Suppressor macrophage (primary cell): ENCODE measurements at places on chromosomes 5 and 9.
A peak's percentile ranks its signal among the peaks of the same experiment; 100 is the strongest.

- DNase-seq = no peak
Measured at GRCh38 chr9:134461426-134461982, 135.2 kb downstream of the RXRA start.

- no peak for DNase-seq
Measured at GRCh38 chr9:127959841-127960409, 20.9 kb downstream of the EEIG1 start.

- DNase-seq = no peak
Measured at GRCh38 chr5:39502704-39503103, 77.9 kb upstream of the DAB2 start.

GRCh38 chr5:156409834-156410233 is 82.9 kb downstream of the SGCD start:
- no peak for DNase-seq

- DNase-seq = no peak
Measured at GRCh38 chr5:36217567-36217966, 24.2 kb downstream of the NADK2 start.

- DNase-seq = no peak
Measured at GRCh38 chr9:135180586-135180985, 93.1 kb downstream of the OLFM1 start.

DNA sequence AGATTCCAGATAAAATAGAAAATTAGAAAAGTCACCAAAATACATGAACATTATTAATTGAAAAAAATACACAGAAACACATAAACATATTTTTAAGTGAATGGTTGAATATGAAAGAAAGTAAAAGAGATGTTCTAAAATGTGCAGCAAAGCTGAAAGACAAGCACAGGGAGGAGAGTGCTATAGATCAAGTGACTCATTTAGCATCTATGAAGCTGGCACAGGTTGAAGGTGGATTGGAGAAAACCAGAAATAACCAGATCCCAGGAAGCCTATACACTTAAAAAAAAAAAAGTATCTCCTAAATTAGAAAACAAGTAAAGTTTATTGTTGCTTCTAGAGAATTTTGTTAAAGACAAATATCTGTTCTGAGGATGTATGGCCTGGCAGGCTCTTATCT is 338.9 kb downstream of the CDH12 start:
- no peak for DNase-seq

DNA sequence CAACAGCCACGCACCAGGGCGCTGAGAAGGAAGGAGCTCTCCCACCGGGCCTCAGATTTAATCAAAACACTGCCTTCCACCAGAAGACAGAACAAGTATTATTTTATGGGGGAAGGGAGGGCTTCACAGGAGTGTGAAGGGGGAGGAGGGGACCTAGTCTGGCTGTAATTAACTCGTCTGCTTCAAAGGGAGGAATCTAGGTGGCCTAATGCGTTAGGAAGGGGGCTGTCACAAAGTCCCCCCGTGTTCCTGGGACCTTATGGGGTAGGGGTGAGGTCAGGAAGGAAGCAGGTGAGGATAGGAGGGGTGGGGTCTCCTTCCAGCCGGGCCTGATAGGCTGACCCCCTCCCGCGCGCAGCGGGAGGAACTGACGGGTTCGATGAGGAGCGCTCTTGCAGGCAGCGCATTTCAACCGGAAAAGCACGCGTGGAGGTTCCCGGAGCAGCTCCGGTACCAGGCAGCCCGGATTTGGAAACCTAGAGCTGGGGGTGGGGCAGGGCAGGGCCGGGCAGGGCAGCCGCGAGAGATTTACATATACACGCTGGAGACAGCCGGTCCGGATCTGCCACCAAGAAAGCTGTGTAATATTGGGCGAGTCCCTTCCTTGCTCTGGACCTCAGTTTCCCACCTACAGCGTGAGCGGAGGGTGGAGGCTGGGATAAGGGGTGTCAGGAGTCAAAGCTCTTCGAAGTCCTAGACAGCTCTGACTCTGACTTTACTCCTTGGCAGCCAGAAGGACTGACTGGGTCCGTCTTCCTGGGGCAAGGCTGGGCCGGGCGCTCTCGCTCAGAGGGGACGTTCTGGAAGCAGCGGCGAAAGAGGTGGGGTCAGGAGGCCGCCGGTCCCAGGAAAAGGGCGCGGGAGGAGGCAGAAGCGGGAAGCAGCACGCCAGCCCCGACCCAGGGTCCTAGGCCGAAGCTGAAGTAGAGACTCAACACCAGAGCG is 1.8 kb downstream of the SHB start:
- DNase-seq = peak; percentile 75

GRCh38 chr5:1442222-1443145 is 2.8 kb downstream of the SLC6A3 start:
- no peak for DNase-seq

DNA sequence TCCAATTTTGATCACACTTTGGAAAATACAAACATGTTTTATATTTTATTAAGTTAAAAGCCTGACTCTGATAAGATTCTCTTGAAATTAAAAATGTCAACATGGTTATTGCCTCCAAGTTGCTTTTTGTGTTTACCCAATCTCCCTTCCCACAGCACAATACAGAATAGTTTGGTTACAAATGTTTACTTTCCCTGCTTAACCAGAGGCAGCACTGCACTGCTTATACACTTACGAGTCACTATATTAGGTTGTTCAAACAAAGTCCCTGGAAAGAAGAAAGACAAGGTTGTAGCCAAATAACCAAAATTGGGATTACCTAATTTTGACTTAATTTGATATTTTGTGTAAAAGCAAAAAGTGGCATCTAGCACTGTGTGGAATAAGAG is 25.9 kb downstream of the SRFBP1 start:
- DNase-seq = no peak

GRCh38 chr9:98226957-98227356 is 28.5 kb downstream of the TBC1D2 start:
- no peak for DNase-seq

DNA sequence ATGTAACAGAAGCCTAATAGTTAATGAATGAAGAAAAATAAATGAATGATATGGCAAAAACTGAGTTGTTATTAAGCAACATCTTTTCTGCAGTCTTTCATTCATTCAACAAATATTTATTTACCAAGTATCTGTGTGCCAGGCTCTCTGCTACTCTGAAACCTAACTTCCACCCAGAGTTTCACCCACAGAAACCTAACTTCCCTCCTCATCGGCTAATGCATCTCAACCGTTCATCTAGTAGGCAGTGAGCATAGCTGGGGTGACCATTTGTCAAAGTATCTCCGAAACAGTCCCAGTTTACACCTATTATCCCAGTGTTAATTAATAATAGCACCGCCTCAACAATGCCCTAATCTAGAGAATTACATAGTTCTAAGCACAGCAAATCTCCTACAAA is 1.5 kb downstream of the TTC39B start:
- peak; percentile 17 for DNase-seq

GRCh38 chr5:43000111-43000840 is 39.8 kb downstream of the ANXA2R start:
- DNase-seq = peak; percentile 18

- no peak for DNase-seq
Measured at GRCh38 chr9:108017671-108018070, 528.1 kb upstream of the KLF4 start.

- DNase-seq = peak; percentile 79
Measured at GRCh38 chr5:83927140-83927733, 206.6 kb upstream of the HAPLN1 start.

DNA sequence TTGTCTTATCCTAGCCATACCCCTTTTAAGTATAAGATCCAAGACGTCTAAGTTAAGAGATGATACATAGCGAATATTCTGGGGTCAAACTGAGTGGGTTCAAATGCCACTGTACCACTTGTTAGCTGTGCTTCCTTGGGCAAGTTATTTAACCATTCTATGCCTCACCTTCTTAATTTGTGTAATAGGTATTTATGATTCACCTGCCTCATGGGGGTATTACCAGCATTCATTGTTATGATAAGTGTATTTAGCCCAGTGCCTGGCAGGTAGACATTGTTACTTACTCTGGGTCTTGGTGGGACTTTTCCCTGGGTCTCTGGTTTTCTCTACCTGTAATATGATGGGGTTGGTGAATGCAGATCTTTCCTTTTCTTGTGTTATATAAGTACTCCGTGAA is 3.8 kb downstream of the LARP1 start:
- no peak for DNase-seq

DNA sequence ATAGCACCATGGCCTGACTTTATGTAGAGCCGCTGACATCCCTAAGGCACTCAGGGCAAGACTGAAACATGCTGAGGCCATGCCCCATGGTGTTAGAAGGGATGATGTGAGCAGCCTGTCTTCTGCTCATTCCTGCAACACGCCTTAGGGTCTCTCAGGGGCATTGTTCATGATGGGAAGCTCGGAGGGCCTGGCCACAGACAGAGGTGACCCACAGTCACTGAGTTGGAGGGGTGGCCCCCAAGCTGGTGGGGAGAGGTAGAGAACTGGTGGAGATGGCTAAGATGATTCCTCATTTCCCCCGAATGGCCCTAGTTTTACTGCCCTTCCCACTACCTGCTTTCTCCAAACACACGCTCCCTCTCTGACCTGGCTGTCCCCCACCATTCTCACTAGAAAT is 135.2 kb downstream of the BARX1 start:
- no peak for DNase-seq

GRCh38 chr5:100828071-100828897 is 74.8 kb downstream of the ST8SIA4 start:
- DNase-seq = peak; percentile 50

- DNase-seq = no peak
Measured at GRCh38 chr9:87167161-87167560, 219.9 kb upstream of the GAS1 start.

DNA sequence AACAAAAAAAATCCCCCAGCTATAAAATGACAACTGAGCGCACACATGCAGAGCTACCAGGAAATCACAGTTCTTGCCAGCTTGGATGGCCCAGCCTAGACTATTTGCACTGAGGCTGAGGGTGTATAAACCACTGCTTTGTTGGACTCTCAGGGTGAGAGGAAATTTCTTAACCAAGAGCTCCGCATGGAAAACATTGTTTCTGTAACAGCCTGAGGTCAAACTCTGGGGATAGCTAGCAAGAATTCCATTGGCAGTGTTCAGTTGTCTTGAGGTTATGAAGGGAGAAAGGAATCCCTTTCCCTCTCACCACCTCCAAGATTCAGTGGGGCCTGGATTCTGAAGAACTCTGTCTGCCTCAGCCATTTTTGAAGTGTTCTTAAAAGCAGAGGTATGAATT is 360.0 kb downstream of the OSTF1 start:
- no peak for DNase-seq

DNA sequence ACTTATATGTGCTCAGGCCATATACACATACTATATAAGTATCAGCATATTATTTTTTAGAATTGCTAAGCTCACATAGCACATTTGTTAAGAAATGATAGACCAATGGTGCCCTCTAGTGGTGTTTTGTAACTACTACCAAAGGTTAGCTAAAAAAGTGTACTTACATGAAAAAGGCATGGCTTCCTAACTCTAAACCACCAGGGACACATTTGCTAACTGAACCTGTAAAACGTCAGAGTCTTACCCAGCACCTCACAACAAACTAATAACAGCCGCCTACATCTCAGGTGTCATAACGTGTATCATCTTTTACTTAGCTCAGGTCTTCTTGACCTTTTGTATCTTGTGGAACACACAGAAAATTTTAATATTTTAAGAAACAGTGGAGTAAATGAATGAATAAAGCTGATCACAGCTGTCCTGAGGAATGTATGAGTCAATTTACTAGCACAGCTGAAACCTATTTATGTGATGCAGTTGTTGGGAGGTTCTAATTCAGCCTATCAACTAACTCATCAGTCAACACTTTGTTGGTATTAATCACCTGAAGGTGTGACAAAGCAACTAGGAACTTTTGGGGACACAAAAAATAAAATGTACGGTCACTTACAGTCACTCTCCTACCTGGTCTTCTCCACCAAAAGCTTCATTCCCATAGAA is 72.9 kb downstream of the BAAT start:
- DNase-seq = peak; percentile 86

GRCh38 chr9:129351058-129351641 is 173.1 kb upstream of the IER5L start:
- DNase-seq = no peak

- DNase-seq = no peak
Measured at GRCh38 chr5:13248253-13248652, 696.2 kb downstream of the DNAH5 start.

DNA sequence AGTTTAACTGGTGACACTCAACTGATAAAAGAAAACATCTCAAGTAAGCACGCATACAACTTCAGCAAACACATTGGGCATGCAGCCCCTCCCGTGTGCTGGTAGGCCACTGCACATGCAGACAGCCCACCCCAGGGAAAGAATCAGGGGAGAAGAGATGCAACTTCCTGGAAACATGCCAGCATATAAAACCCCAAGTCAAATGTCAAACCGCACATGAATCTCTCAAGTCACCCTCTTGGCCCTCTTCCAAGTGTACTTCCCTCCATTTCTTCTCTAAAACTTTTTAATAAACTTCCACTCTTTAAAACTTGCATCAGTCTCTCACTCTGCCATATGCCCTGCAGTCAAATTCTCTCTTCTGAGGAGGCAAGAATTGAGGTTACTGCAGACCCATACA is 732.7 kb downstream of the SEMA5A start:
- no peak for DNase-seq

DNA sequence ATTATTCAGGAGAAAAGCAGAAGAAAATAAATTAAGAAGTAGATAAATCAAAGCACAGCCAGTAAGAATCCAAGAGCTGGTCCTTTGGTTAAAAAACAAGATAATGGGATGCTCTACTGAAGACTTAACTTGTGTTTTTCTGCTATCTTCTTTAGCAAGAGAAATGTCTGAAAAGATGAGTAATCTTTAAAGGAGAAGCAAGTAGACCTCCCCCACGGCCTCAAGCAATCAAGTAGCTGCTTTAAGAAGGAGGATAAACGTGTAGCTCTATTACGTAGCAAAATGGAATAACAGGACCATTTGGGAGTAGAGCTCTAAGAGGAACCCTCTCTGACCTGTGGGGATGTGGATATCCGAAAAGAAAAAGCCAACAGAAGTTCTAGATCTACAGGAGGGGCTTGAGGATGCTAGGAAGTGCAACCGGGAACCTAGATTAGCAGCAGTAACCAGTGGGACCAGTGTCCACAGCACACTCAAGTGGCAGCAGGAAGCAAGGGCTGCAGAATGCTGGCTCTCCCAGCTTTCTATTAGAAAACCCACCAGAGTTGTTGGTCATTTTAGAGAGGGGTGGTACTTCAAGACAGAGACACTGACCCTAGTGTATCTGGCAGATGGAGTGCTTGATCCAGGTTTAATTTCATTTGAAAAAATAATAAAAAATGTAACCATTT is 185.4 kb downstream of the GABBR2 start:
- DNase-seq = no peak

- DNase-seq = no peak
Measured at GRCh38 chr9:91783876-91784672, 166.0 kb downstream of the ROR2 start.

- DNase-seq = no peak
Measured at GRCh38 chr9:5305741-5306140, 1.2 kb upstream of the RLN2 start.

DNA sequence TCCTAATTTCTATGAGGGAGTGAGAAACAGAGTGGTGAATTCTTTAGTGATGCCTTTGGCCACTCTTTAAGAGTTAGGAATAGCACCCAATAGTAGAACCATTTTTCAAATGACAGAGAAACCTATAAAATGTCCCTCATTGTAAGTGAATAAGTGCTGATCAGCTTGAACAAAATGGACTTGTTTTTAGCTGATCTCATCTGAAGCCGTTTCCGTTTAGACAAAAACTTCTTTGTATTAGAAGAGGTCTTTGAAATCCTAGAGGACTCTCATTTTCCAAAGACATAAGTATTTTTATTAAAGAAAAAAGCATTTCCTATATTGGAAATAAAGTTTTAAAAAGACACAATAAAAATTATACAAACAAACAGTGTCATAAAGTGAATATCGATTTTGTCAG is 273.9 kb downstream of the ARHGEF28 start:
- DNase-seq = no peak

- DNase-seq = no peak
Measured at GRCh38 chr5:60372786-60373185, 327.2 kb downstream of the DEPDC1B start.

GRCh38 chr5:26310415-26310814 is 728.0 kb downstream of the CDH9 start:
- DNase-seq = peak; percentile 1
